Brain pericyte (primary cell): ENCODE measurements at places on chromosomes 16 and 17.
A peak's percentile ranks its signal among the peaks of the same experiment; 100 is the strongest.

DNA sequence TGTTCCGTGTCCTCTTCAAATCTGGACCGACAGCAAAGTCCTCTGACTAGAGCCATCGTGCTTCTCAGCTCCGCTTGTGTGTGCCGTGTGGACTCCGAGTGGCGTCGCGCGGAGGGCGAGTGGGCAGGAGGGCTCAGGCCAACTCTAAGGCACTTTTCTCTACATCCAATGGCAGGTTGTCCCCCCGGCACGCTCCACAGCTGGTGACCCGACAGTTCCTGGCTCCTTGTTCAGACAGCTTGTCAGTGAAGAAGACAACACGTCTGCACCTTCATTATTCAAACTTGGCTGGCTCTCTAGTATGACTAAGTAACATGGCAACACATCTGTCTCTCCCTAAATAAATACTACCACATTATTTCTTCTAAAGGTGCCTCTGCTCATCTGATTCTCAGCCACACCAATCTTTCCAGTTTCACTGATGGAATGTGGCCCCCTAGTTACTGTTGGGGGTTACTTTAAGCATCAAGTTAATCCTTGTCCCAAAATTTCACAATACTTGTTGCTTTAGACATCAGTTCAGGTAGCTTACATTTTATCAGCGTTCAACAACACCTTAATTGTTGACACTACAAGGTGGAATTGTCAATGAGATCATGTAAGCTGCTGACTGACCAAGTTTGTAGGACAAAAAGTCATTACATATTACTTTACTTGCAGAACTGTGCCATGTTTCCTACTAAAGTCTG is 15.4 kb downstream of the COG1 start:
- DNase-seq = no peak

GRCh38 chr17:77478281-77478680 is 337.5 kb downstream of the SEC14L1 start:
- DNase-seq = no peak

DNA sequence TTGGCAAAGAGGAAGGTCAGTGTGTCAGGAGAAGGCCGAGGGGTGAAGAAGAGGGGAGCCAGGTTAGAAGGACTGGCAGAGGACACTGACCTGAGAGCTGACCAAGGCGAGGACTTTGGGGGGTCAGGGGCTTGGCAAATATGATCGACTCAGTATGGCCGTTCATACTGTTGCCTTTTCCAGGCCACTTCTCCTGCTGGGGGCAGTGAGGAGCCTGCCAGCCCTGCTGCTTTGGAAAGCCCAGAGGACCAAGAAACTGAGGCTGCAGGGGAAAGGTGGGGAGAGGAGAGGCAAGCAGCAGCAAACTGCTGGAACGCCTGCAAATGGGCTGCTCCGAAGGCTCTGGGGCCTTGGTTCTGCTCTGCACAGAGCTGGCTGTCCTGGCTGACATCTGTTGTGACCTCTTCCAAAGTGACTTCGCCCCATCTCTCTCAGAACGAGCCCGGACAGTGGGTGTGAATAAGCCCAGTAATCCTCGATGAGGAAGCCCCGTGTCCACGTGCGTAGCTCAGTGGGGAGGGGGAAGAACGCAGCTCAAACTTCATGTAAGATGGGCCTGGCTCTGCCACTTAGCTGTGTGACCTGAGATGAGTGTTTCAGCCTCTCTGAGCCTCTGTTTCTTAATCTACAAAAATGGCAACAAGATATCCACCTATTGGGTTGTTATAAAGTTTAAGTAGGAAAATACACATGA is 111.3 kb downstream of the SALL1 start:
- DNase-seq = no peak

DNA sequence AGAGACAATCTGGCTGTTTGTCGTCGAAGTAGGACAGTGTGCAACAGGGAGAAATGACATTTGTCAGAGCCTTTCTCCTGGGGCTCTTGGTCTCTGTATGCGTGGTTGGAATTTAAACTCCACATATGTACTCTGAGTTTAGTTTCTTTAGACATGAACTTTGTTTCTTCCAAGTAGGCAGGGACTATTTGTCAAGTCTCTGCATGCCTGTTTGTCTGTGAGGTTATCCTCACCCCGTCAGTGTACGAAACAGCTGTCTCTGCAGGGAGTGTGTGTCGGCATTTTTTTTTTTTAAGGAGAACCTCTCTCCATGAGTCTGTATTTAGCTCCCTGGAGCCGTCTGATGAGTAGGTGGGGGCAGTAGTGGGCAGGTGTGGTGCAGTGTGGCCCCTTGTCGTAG is 29.7 kb downstream of the NDEL1 start:
- no peak for DNase-seq

DNA sequence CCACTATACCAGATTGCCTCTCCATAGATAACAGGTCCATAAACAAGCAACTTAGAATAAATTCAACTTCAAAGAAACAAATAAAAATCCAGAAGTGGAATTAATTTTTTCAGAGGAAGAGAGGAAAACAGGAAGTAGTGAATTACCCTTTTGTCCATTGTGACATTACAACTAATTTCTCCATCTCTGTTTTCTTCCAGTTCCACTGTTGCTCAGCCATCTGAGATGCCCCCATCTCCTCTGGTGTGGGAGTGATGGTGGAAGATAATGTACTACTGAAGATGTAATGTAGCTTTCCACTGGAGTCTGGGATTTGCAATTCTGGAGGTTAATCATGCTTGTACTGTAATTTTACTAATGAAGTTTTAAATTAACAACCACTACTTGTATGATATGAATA is 124.6 kb upstream of the TMEM97 start:
- DNase-seq = no peak

- no peak for DNase-seq
Observed at GRCh38 chr17:41813152-41813680, 412 bp downstream of the FKBP10 start.

DNA sequence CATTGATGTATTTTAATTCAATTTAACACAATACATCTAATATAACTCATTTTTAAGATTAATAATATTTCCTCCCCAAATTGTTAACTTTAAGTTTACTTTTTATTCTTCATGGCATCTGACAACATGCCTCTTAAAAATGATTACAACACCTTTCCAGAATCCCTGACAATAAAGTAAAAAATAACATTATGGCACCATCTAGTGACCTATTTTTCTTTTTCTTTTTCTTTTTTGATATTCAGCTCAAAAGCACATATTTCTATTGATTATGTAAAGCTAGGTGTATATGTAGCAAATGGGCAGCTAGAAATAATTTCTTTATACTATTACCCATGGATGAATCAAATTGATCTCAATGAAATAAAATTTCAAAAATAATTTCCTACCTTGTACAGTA is 834.3 kb upstream of the CDH8 start:
- DNase-seq = no peak

DNA sequence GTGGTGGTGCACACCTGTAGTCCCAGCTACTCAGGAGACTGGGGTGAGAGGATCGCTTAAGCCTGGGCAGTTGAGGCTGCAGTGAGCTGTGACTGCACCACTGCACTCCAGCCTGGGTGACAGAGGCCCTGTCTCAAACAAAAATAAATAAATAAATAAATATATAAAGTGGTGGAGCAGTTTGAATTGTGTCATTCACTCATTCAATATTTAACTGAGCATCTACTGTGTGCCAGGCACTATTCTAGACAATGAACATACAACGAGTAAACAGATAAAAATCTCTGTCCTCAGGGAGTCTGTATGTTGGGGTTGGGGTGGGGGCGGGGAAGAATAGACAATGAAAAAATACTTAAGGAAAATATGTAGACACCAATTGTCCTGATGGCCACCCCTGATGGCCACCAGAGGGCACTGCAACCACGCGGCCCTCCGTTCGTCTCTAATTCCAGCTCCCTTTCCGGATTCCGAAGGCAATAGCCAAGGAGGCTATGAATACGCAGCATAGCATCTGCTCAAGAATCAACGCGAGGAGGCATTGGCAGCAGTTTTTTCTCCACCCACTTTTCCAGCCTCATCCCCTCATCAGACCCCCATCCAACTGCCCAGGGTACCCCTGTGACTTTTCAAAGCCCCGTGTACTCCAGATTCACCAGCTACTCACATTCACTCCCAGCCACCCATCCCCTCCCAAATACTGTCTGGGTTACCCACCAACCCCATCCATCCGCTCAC is 21.4 kb downstream of the QPRT start:
- peak; percentile 50 for DNase-seq

DNA sequence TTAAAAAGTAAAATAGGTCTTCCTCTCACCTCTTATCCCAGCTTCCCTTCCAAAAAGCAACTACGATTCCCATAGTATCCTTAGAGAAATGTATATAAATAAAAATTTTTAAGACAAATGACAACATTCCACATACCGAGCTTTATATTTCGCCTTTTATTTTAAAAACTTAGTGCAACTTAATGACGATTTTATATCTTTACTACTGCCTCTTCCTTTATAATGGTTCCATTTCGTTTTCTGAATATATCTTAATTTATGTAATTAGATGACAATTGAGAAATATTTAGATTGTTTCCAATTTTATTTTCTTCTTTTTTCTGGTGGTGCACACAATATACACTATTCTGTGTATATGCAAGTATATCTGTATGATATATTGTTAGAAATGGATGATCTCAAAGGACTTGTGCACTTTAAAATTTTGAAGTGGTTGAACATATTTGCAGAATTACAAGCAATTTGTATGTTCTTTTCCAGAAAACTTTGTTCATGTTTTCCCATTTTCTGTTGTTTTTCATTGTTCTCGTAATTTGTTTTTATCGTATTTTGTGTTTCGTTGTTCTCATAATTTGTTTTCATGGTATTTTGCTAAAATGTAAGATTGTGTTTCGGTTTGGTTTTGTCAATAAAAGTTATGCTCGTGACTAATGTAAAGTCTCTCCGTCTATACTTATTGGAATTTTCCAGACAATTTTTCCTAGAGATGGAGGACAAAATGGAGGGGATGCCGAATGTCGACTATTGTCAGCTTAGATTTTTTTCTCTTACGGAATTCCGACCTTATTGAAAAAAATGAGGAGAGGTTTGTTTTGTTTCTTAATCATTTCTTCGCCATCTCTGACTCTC is 20.4 kb upstream of the HOXB13 start:
- no peak for DNase-seq

DNA sequence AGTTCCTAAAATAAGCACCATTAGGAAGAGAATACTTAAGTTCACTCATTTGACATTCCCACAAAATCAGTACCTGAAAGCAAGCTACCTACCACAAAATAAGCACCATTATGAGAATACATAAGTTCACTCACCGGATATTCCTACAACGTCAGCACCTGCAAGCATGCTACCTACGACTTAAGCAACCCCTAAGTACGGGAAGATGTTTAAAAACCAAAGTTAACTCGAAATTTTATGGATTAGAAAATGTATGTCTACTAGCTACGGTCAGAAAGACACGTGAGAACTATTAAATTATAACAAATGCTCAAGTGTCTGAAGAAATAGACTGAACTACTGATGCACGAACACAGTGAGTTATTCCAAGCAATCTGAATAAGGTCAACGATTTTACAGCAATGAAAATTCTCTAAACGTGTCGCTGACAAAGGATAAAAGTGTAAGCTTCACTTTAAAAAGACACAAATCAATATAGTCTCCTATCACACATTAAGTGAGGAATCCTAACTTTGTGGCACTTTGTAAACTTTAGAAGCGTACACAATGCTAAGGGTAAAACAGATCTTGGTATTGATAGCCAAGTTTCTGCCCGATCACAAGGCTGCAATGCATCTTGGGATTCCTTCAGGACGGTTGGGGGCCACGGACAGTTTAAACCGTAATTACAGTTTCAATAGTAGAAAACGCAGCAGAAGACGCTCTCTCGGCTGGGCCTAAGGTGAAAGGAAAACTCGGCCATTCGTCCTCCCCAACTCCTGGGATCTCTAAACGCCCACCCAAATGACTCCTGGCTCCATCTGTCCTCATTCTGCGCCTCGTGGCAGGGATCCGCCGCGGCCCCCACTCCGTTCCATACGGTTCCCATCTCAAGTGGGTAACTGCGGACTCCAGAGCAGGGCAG is 1.3 kb downstream of the GSPT1 start:
- no peak for DNase-seq

DNA sequence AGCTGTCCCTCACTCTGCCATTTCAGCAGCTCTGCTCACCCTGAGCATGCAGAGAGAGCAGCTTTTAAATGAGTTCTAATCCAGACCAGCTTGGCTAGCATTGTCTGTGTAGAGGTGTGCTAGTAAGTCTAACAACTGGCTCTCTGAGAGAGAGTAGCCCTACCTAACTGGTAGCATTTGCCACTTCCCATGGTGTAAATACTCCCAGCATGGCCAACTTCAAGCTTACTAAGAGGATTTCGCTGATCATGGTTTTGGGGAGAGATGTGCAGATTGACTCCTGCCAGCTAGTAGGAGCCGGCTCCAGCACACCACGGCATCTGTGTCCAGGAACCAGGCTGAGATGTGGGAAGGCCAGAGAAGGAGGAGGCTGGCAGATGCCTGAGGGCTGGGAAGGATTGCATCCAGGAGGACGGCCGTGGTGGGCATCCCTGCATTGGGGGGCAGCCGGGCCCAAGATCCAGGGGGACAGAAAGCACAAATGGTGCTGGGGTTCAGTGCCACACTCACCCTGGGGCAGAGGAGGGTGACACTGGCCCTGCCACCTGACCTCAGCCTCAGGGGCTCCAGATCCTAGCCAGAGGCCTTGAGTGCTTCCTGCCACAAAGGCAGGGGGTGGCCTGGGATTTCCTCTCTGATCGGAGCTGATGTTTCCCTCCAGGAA is 394.9 kb upstream of the TNRC6C start:
- DNase-seq = no peak

GRCh38 chr17:75877752-75878173 is 618 bp downstream of the TRIM47 start:
- DNase-seq = no peak

DNA sequence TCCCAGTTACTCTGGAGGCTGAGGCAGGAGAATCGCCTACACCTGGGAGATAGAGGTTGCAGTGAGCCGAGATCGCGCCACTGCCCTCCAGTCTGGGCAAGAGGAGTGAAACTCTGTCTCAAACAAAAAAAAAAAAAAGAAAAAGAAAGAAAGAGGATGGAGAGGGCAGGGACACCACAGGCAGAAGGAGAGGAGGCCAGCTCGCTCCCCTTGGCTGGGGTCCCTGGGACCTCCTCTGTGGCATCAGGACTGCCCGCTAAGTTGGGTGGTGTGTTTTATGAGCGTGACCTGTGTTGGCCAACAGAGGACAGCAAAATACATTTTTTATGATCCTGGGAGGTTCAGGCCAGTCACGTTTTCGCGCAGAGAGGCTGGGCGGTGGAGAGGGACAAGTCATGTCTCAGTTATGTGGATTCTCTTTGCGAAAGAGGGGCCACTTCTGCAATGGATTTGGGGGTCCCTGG is 229.6 kb downstream of the MRTFB start:
- no peak for DNase-seq

GRCh38 chr17:58822148-58823050 is 66.7 kb downstream of the PPM1E start:
- no peak for DNase-seq

DNA sequence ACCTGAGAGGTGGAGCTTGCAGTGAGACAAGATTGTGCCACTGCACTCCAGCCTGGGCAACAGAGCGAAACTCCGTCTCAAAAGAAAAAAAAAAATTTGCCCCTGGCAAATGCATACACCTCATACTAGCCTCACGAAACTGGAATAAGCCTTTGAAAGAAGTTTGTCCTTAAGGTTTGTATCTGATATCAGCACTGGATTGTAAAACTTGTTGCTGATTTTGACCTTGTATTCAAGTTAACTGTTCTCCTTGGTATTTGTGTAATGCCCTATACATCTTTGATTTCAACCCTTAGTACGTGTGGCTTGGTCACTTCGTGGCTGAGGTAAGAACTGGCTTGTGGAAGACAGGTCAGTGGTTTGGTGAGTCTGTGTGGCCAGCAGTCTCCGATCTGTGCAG is 6.2 kb upstream of the FLCN start:
- DNase-seq = no peak
